ENCODE measurements at places on chromosomes 1 and 21.

DNA sequence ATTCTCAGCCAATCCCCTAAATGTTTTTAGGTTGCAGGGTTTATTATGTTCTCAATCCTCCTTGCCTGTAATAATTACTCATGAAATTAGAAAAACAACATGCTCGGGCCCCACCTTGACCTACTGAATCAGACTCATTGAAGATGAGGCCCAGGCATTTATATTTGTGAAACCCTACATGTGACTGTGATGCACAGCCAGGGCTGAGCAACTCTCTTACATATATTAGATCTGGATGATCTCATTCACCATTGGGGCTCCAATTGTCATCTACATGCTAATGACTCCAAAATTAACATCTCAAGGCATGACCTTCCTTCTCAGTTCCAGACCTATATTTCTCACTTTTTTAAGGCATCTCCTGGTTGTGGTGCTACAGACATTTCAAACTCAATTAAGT, 103.3 kb downstream of the WDR3 start:
- DNase-seq: no peak

- no peak for DNase-seq
Measured at GRCh38 chr1:223345720-223346119, 18.3 kb downstream of the SUSD4 start.

GRCh38 chr1:46554597-46555381, 3.3 kb upstream of the KNCN start:
- no peak for DNase-seq

DNA sequence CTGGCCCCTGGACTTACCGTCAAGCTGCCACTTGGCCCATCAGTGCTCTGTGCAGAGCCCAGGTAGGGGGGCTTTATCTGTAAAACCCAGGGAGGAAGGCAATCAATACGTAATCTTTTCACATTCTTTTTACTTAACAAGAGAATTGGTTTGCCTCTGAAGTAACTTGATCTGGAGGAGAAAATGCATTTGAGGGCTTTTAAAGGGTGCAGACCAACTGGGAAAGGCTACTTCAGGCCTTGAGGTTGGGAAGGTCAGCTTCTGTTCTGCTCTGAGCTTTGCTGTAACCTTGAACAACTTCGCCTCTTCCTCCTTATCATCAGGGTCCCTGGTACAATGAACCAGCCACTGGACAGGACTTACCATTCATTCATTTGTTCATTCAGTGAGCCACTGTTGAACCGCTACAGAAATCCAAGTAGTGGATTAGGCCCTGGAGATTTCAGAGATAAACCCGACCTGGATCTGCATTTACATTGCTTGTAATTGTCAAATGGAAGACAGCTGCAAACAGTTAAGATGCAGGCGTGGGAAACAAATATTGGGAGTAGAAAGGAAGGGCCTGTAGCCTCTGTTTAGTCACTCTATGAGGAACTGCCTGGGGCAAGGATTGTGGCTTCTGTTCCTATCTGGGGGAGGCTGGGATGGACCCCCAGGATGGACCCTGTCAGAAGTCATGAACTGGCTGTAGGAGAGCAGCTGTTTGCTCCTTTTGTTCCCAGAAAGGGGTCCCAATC, 90.9 kb downstream of the MAN1C1 start:
- DNase-seq: no peak

DNA sequence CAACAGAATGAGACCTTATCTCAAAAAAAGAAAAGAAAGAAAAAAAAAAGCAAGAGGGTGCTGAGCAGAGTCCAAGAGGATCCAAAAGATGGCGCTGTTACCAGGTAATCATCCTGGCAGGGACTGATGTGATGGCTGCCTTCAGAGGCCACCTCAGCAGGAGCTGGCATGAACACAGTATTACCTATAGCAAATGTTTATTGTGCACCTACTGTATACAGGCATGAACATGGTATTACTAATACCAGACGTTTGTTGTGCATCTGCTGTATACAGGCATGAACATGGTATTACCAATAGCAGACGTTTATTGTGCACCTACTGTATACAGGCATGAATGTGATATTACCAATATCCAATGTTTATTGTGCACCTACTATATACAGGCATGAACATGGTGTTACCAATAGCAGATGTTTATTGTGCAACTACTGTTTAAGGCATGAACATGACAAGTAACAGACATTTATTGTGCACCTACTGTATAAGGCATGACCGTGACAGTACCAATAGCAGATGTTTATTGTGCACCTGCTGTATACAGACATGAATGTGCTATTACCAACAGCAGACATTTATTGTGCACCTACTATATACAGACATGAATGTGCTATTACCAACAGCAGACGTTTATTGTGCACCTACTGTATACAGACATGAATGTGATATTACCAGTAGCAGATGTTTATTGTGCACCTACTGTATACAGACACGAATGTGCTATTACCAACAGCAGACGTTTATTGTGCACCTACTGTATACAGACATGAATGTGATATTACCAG, 115.1 kb upstream of the TMEM51 start:
- peak; percentile 18 for DNase-seq

Data from cardiac fibroblast (primary cell).